ENCODE measurements at places on chromosomes 5 and 9.
A peak's percentile ranks its signal among the peaks of the same experiment; 100 is the strongest.

- DNase-seq, result no peak
Observed at GRCh38 chr5:177089127-177089526, 2.4 kb downstream of the FGFR4 start.

GRCh38 chr9:98081477-98082219, 25.1 kb downstream of the NANS start:
- DNase-seq, result no peak

GRCh38 chr9:93184432-93185265, 710 bp downstream of the WNK2 start:
- no peak for DNase-seq

- DNase-seq, result no peak
Observed at GRCh38 chr5:157471709-157472108, 11.7 kb downstream of the NIPAL4 start.

- no peak for DNase-seq
Observed at GRCh38 chr9:859251-859650, 17.8 kb downstream of the DMRT1 start.

DNA sequence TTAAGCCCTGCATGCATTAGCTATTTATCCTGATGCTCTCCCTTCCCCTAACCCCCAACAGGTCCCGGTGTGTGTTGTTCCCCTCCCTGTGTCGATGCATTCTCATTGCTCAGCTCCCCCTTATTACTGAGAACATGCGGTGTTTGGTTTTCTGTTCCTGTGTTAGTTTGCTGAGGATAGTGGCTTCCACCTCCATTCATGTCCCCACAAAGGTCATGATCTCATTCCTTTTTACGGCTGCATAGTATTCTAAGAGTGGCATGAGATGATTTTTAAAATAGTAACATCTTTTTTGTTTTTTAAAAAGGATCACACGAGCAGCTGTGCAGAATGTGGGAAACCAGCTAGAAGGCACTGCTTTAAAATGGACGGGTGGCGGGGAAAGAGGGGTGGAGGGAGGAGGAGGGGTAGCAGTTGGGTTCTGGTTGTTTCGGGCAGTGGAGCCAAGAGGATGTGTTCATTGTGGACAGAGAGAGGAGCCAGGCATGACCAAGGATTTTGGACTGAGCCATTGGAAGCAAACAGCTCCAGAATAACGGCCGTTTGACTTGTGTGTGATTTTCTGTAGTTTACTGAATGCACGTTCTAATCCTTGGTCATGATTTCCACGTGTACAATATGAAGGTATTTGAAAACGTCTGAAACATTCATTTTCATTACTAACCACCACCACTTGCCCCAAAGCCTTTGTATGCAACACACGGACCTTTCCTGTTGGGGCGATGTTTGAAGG, 1.7 kb upstream of the TENT4A start:
- DNase-seq, result no peak

DNA sequence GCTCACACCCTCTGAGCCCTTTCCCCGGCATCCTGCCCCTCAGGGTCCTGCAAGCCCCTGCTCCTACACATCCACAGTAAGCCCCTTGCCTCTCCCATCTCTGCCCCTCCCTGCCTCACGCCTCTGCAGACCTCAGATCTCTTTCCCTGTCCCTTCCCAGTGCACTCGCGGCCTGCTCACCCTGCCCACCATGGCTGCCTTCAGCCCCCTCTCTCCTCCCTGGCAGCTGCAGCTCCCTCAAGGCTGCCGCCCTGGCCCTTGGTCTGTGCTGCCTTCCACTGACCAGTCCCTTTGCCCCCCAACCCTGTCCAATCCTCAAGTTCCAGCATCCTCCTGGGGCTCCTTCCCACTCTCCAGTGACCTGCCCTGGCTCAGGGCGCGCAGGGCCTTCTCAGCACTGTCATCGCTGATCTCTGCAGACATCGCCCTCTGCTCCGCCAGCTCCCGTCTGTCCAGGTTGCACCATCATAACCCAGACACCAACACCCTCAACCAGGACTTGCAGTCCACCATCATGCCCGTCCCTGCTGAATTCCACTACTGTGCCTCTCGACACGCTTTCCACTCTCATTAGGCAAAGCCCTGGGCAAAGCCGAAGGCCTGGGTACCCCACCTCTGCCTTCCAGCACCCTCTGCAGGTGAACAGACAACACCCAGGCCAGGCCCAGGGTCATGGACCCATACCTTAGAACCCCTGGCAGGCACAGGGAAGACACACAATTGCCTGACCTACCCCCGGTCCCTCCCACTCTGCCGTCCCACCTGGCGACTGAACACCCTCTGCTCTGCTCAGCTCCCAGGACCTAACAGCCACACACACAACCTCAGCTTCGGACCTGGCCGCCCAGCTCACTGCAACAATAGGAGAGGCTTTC, 97.8 kb upstream of the RUFY1 start:
- DNase-seq, result no peak

GRCh38 chr5:1059884-1060263, 51.3 kb downstream of the NKD2 start:
- DNase-seq, result no peak

GRCh38 chr5:78660401-78660800, 11.8 kb upstream of the LHFPL2 start:
- no peak for DNase-seq

GRCh38 chr9:38414040-38414723, 10.1 kb downstream of the IGFBPL1 start:
- no peak for DNase-seq

DNA sequence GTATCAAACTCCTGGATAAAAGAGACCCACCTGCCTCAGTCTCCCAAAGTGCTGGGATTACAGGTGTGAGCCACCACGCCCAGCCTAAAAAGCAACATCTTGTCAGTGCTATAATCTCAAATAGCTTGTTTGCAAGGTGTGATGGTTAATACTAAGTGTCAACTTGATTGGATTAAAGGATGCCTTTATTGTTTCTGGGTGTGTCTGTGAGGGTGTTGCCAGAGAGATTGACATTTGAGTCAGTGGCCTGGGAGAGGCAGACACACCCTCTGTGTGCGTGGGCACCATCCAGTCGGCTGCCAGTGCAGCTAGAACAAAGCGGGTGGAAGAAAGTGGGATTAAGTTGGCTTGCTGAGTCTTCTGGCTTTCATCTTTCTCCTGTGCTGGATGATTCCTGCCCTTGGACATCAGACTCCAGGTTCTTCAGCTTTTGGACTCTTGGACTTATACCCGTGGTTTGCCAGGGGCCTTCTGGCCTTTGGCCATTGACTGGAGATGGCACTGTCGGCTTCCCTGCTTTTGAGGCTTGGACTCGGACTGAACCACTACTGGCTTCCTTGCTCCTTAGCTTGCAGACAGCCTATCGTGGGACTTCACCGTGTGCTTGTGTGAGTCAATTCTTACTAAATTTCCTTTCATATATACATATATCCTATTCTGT, 28.1 kb downstream of the TARS1 start:
- DNase-seq, result no peak

DNA sequence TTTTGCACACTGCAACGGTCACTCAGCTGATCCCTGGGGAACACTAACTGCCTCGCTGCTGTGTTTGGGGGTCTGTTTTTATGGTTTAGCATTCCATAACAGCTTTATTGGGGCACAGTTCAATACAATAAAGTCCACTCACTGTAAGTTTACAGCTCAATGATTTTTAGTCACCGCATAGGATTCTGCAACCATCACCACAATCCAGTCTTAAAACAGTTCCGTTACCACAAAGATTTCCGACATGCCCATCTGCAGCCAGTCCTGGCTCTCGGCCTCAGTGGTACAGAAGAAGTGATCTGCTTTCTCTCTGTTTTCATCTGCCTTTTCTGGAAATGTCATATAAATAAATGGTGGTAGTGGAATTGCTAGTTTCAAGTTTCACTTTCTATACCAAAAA, 23.6 kb downstream of the OR2V2 start:
- no peak for DNase-seq

- DNase-seq, result no peak
Observed at GRCh38 chr5:56154732-56155484, 78.2 kb downstream of the ANKRD55 start.

DNA sequence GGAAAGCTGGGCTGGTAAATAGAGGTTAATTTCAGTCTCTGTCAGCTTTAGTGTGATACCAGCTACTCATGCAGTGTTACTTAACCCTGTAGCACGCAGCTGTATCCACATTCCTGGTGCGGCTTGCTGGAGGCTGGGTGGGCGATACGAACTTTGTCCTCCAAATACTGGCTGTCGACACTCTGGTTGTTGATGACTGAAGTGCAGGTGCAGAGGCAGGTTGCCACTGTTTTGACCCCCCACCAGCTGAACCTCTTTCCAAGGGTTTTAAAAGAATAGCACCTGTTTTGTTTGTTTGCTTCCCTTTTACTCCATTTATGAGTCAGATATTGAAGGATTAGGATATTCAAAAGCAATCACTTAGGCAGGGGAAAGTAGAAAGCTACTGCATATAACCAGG, 4.4 kb upstream of the RABGAP1 start:
- no peak for DNase-seq

DNA sequence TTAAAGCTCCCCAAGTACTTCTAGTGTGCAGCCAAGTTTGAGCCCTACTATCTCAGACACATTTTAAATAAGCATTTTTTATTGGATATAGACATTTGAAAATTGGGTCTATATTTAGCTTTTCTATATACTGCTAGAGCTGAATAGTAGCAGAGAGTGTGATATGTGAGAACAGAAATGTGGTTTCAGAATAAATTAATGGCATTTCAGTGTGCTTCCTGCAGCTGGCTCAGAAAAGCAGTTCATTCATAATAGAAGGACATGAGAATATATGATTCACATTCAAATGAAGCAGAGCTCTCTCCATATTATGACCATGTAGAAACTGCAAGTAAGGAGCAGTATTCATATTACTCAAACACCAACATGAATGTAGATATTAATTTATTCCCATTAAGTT, 464.0 kb downstream of the PTPRD start:
- DNase-seq, result no peak

DNA sequence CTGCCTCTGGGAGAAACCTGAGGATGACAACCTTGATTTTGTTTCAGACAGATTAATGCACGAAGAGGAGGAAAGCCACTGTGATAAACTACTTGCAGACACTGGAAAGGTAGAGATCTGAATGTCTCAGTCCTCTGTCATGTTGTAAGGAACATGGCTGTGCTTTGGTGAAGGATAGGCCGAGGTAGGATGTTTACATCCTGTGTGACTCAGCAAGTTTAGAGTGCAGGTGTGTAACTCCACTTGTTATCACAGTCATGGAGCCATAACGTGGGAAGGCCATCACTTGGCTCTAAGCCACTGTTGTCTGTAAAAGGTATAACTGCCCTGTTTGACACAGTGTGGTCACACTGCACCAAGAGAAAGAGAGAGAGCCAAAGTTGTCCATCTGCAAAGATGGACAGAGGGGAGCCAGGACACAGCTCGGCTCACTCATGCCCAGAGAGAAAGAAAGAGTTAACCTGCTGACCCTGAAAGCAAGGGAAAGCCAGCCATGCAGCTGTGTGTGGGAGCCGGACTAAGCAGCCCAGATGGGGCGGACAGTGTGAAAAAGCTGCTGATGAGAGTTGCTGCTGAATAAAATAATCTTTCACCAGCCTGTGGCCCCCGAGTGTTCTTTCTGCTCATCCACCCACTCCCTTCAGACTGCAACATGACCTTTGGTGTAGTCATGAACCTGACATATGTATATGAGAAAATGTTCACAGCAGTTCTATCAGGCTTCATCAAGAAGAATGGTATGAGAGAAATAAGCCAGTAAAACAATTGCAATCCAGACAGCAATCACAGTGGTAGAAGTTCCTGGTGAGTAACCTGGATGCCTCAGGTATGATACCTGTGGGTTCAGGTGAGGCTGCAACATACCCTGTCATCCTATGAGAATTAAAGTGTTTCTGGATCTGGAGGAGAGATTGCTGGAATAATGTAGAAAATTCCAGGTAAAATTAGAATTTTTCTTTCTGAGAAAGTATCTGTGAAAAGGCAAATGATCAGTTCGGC, 115.9 kb downstream of the TARS1 start:
- DNase-seq, result no peak

- DNase-seq, result no peak
Observed at GRCh38 chr5:180294913-180295555, 3.2 kb upstream of the MAPK9 start.

- no peak for DNase-seq
Observed at GRCh38 chr9:104240890-104241289, 146.8 kb downstream of the SMC2 start.

GRCh38 chr5:95801532-95801931, 21.0 kb downstream of the GLRX start:
- DNase-seq, result no peak

DNA sequence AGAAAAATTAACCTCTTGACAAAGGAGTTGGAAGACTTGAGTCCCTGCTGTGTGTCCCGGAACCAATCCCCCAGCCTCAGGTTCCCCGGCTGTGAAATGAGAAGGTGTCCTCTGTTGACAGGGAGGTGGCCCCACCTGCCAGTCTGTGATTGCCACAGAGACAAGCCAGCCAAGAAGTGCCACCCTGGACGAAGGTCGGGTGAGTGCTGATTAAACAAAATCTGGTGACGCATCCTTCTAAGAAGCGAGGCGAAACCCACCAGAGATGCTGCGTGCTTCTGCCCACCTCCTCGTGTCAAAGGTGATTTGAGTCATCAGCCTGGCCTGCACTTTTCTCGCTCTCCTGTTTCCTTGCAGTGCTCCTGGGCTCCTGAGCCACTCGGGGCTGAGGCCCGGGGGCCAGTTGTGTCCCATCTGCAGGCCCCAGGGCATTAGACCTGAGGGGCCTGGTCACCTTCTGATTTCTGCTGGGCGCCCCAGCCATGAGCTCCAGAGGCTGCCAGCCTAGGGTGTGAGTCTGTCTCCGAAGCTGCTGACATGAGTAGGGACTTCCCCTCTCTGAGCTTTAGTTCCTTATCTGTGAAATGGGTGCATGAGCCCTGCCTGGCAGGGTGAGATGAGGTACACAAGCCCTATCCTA, 28.7 kb downstream of the NEK6 start:
- DNase-seq, result no peak

- no peak for DNase-seq
Observed at GRCh38 chr9:115024925-115025535, 92.9 kb downstream of the TNC start.

- no peak for DNase-seq
Observed at GRCh38 chr5:131514316-131515283, 120.4 kb downstream of the RAPGEF6 start.

DNA sequence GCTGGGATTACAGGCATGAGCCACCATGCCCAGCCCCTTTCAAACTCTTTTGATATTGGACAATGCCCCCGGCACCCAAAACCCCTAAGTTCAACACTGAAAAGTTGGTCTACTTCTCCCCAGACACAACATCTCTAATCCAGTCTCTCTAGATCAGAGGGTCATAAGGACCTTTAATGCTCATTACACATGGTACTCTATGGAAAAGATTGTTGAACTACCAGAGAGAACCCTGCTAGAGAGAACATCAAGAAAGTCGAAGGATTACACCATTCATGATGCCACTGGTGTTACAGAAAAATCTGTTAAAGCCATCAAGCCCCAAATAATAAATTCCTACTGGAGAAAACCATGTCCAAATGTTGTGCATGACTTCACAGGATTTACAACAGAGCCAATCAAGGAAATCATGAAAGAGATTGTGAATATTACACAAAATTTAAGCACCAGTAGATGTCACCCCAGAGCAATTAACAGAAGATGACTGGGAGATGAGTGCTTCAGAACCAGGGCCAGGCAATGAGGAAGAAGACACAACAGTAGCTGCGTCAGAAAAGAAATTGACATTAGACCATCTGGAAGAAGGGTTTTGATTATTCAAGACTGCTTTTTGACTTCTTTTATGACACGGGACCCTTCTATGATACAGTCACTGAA, 28.3 kb upstream of the NIPAL4 start:
- peak; percentile 45 for DNase-seq

- no peak for DNase-seq
Observed at GRCh38 chr9:21053851-21054250, 22.4 kb upstream of the HACD4 start.

Measured in NCI-H1092 treated with DMSO at 0.1 percent for 48 hours (cell line).